ENCODE measurements at places on chromosomes 7 and 10.

DNA sequence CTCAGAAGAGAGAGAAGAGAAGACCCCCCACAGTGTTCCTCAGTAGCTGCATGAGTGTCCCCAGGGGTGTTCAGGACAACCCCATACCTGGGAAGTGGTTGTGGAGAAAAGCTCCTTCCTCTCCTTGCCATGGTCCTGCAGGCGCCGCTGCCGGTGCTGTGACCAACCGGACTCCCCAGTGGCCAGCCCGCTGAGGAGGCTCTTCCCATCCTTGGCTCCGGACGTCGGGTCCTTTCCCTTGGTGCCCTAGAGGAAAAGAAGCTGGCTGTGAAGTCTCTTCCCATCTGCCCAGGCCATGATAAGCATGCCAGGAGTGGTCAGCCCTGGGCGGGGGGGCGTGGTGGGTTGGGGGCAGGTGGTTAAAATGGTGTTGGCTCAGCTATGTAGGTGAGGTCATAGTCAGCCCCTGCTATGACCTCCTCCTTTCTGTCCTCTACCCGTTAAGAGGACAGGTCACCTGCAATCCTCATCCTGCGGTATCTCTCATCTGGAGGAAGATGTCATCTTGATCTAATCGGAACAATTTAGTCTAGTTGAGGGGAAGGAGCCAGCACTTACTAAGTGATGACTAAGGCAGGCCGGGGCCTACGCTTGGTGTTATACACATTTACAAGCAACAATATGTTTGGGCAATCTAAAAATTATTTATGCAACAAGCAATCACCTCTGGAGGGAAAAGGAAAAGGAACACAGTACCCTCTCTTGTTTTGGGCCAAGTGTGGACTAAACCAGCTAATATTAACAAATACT, 13.2 kb downstream of the WDR91 start:
- no peak for DNase-seq

DNA sequence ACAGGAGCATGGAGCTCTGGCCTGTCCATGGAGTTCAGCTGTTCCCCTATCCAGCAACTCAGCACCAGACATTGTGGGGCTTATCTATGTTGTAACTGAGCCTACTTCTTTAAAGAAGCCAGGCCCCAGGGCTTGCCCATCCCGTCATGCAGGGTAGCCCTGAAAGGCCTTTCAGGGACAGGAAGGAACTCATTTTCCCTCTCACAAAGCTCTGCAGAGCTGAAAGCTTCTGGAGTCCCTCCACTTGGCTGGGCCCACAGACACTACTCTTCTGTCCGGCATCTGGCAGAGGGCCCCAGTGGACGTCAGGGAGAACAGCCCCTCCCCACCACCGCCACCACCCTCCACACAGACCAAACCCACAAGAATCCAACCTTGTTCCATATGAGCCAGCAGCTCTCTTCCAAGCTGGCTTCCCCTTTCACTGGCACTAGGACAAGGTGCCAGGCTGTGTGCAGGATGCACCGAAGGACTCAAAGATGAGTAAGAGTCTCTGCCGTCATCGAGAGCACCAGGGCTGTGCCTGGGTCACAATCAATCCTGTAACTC, 33.1 kb downstream of the DENND2A start:
- DNase-seq, result no peak

GRCh38 chr7:146397141-146397540, 280.5 kb downstream of the CNTNAP2 start:
- DNase-seq, result no peak

- DNase-seq, result no peak
Observed at GRCh38 chr10:133347710-133348517, 741 bp downstream of the PRAP1 start.

DNA sequence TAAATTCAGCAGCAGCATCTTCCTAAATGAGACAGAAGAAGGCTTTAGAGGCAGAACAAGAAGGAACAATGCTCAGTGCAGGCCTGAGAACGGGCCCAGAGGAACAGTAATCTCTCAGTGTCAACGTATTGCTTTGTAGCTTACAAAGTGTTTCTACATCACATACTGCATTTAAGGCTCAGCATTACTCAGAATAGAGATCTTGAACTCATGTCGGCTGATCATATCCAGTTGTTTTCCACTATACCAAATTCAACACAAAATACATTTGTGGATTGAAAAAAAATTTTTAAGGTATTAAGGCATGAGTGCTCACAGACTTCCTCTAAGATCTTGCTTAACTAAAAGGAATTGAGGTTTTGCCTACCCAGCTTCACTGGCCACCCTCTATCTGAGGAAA, 325.1 kb downstream of the HPSE2 start:
- DNase-seq, result no peak

GRCh38 chr7:101902680-101903514, 85.5 kb downstream of the CUX1 start:
- DNase-seq, result no peak

DNA sequence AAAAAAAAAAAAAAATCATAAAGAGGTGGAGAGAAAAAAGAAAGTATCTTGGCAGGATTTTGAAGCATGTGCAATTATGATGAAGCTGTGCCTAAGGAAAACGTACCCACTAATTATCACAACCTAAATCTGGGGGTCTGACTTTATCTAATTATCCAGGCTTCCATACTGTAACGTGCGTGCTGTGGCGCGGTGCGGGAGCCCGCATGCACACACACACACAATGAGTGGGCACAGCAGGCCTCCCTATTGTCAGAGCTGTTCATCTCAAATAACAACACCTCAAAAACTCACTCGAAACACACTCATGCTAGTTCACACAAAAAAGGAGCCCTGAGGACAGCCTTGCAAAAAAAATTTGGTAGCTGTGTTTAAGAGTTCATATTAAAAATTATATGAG, 31.9 kb downstream of the BEND7 start:
- DNase-seq, result no peak

- DNase-seq, result no peak
Observed at GRCh38 chr7:25770235-25770634, 381.8 kb upstream of the NFE2L3 start.

GRCh38 chr7:79610748-79611304, 157.4 kb upstream of the MAGI2 start:
- DNase-seq, result no peak

DNA sequence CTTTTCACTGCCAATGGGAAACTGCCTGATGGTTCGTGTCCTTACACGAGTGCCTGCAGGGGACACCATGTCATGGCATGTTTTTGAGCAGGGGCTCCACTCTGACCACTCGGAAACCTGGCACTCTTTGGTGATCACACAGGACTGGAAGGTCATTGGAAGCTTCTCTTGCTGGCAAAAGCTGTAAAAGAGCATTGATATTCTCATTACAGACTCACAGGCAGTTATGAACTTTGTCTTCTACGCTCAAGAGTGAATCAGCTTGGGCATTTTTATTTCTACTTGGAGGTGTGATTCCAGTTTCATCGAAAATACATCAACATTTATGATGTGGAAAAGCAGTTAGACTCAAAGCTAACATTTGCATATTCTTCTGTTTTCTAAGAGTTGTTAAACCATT, 238.7 kb downstream of the THSD7A start:
- DNase-seq, result no peak

DNA sequence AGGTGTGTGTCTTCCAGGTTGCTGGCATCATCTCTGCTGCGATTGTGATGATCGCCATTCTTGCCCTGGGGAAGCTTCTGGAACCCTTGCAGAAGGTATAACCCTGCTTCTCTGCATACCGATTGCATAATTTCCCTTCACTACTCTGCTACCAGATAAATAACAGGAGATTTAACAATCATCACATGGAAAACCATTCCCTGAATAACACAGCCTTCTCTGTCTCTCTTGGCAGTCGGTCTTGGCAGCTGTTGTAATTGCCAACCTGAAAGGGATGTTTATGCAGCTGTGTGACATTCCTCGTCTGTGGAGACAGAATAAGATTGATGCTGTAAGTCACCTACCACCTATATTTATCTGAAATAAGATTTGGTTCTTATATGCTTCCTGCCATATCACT, 33.8 kb downstream of the SLC26A4 start:
- DNase-seq, result no peak

All from stimulated activated CD4-positive, alpha-beta T cell treated with anti-CD3 and anti-CD28 coated beads, TNF-alpha, amount 100 ng/mL, for 1 hour (primary cell).